ENCODE measurements at places on chromosomes 12 and 14. TPM values are rescaled to one million over a fixed set of nuclear protein-coding genes. Genes with fewer than 3 reads are reported as not detected.

GOLGA5 gene
- 36.7 TPM for total RNA-seq

BCL2L2 gene
- 13.5 TPM for total RNA-seq

DNA sequence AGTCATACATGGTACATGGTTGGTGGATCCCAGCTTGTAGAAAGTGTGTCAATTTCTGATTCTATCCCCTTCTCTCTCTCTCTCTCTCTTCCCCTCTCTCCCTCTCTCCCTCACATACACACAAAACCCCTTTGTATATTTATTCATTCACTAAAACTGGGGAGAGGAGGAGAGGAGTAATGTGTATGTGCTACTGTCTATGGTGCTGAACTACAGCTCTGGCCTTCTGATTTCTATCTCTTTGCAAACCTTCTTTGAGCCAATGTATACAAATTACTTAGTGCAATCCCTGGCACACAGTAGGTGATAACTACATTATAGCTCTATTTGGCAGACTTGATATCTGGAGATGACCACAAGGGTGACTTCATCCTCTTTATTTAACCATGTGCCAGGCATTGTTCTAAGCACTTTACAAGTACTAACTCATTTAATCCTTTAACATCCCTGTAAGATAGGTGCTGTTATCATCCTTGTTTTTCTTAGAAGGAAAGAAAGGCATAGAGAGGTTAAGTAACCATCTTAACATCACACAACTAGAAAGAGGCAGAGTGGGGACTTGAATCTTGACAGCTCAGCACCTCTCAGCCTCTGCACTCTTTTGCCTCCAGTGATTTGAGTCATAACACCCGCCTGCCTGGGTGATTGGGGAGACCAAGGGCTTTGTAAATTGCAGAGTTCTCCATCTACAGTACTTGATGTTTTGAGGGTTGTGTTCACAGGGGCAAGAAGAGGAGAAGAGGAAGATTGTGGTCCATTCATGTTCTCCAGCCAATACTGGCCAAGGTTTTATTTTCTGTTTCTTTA is 21.3 kb downstream of the RPH3A start:
- DNase-seq, result no peak

GRCh38 chr12:47753021-47754001 is 5.4 kb downstream of the RAPGEF3 start:
- peak; percentile 80 for DNase-seq

DNA sequence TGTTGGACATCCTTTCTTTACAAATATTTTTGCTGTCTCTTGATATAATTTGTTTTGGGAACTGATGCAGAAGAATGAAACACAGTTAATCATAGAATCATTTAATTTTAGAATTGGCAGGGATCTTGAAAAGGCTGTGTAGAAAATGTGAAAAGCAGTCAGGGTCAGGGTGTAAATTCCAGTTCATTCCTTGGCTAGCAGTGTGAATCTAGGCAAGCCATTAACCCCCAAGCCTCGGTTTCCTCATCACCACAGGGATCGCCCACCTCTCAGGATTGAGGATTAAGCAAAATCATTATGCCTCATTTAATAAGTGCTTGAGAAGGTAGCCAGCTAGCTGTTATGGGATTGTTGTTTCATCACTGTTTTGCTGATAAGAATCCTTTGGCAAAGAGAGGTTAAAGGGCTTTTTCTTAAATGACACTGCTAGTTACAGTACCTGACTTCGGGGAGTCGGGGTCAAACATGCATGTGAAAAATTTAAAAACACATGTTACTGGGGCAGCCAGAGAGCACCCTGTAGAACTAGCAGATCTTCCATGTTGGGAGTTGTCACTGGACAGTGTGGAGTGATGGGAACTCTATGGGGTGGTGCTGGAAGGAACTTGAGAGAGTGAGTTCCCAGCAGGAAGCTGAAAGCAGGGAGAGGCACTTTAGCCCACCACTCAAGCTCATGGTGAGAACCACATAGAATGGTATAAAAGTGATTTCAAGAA is 10.7 kb downstream of the TNFRSF1A start:
- DNase-seq, result no peak

DNA sequence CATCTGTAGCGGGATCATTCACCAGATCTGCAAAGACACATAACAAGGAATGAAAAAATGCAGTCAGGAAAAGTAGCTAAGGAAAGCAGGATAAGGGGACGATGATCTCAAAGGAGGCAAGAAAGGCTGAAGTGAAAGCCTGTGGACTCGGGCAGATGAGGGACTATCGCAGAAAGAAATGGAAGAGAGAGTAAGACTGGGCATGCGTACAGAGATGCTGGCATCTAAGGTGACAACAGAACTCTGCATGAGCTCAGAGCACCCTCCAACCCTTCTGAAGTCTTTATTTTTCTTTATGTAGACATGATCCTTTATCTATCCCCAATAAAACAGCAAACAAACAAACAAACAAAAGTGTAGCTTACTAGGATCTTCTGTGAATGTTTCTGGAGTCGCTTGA is 7.2 kb downstream of the MFAP5 start:
- DNase-seq, result no peak

GRCh38 chr12:56632701-56633467 is 2.8 kb upstream of the BAZ2A start:
- DNase-seq, result peak; percentile 13

All from dermis blood vessel endothelial cell (primary cell).